Heart left ventricle (tissue), 16 donors: ENCODE measurements at places on chromosomes 6 and 20. TPM values are rescaled to one million over a fixed set of nuclear protein-coding genes. Genes with fewer than 3 reads are reported as not detected.
A peak's percentile ranks its signal among the peaks of the same experiment; 100 is the strongest.

- no peak for DNase-seq
These were observed 73.9 kb upstream of the TGM3 start for GRCh38 chr20:2221921-2222320.

Gene OPN5
- total RNA-seq = 0.89 TPM

DNA sequence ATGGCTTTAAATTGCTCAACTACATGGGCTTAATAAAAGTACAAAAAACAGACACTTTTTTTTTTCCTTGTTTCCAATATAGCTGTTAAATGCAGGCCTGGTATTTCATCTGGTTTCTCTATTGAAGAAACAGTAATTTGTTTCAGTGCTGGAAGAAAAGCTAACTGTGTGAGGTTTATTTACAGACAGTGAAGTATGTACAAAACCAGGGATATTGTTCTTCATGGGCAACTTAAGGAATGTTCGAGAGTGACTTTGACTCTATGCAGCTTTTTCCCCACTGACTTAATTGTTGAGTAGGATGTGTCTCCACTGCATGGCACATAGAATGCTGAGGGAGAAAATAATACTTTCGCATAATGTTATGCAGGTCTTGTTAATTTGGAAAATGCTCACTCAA lies 31.0 kb upstream of the PRL start:
- no peak for DNase-seq

DNA sequence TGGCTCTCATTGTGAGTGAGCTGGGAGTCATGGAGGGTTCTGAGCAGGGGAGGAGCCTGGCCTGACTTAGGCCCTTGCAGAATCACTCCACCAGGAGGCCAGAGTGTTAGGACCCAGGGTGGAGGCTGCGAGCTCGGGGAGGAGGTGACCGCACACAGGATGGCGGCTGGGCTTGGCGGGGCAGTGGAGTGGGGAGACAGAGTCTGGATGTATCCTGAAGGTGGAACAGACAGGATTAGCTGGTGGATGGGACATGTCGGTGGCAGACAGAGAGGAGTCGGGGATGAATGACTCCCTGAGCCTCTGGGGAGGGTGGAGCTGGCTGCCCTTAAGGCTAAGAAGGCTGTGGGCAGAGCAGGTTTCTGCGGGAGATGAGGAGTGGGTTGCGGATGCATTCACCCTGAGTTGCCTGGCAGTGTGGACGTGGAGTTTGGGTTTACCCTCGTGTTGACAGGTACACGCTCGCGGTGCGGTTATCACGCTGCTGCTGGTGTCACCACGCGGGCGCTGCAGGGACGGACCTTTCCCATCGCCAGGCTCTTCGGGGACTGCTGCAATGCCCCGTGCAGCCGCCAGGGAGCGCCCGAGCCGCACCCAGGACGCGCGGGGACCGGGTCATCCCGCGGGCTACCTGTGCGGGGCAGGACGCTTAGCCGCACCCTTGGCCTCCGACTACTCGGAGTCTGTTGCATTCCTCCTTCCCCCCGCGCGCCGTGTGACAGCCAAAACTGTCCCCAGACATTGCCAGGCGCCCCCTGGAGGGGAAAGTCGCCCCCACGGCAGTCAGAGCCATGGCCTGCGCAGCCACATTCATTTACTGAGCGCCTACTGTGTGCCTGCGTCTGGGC lies 43.0 kb upstream of the PTGIS start:
- peak; percentile 72 for DNase-seq

DNA sequence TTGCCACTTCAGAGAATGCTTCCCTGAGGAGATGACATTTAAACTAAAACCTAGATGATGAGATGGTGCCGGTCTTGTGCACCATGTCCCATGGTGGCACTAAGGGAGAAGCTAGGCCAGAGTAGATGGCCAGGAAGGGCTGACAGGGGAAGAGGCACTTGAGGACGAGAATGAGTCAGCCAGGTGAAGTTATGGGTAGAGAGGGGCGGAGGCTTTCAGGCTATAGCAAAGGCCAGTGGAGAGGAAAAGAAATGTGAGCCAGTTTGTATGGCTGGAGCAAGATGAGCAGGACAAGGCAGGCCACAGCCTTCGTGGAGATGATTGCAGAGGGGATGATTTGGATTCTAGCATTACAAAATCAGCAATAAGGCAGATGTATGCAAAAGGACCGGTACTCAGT lies 44.7 kb upstream of the ADGRF4 start:
- no peak for DNase-seq

DNA sequence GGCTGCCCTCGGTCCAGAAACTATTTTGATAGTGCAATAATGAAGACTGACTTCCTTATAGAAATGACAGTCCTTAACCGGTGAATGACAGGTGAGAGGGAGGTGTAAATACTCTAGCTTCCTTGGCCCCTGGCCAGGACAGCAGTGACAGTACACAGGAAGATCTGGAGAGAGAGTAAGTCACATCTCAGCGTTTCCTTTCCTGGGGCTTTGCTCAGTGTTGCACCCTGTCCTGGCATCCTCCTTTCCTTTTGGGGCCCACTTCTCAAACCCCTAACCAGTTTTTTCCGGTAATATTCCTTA lies 336.9 kb downstream of the CD83 start:
- DNase-seq = no peak

DNA sequence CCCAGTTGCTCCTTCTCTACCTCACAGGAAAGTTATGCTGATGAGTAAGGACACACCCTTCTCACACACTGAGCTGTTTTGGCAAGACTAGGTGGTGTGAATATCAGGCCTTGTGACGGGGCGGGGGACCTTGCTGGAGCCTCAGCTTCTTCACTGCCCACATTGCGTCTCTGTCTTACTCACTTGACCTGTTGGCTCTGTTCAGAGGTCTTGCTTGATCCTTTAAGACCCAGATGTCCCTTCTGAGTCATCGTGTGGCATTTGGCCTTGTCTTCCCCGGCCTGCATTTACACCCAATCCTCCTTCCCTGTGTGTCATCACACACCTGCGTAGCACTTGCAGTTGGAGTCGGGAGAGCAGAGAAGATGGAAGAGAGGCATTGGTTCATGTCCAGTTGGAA lies 8.3 kb upstream of the PRND start:
- DNase-seq = no peak

Gene CST7
- 1.5 TPM for total RNA-seq

GRCh38 chr20:52534616-52535015 lies 343.0 kb upstream of the ZFP64 start:
- DNase-seq = no peak

GRCh38 chr6:93454533-93454932 lies 35.2 kb upstream of the EPHA7 start:
- no peak for DNase-seq

DNA sequence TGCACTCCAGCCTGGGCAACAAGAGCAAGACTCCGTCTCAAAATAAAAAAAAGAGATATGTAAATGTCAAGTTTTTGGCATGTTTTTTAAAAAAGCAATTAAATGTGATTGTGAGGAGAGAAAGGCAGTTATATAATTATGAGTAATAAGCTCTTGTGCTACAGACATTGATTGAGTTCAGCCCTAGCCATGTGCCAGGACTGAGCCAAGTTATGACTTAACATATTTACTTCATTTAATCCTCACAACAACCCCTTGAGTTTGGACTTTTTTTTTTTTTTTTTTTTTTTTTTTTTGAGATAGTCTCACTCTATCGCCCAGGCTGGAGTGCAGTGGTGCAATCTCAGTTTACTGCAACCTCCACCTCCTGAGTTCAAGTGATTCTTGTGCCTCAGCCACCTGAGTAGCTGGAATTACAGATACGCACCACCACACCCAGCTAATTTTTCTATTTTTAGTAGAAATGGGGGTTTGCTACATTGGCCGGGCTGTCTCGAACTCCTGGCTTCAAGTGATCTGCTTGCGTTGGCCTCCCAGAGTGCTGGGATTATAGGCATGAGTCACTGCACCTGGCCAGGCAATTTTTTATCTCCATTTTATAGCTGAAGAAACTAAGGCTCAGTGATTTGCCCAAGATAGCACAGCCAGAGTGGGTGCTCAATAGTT lies 15.0 kb upstream of the CSE1L start:
- no peak for DNase-seq

Gene RMND1
- 17.0 TPM for total RNA-seq

DNA sequence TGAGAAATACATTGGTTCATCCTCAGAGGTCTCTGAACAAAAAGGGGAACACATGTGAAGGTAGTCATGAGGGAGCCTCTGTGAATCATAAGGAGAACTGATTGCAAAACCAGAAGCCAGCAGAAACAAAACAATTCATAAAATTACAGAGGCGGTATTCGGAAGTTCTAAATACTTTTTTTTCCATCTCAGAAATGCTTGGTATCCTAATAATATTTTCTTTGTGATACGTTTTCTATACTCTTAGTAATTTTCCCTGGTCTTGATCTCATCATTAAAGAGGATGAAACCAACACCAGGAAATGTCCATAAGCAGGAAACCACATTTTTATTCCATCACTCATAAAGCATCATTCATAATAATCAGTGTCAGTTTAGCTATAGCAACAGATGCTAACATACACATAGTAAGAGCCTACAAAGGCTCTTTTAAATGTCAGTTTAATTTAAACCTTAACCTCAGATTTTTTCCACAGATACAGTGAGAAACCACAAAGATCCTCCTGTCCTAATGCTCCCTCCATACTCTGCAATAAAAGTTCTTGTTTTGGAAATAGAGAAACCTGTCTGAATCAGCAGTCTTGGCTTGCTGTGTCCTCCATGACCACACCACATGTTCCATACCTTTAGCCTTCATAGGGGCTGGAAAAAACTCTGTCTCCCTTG lies 29.2 kb downstream of the SGK1 start:
- no peak for DNase-seq

Gene ID1
- total RNA-seq = 149 TPM

DNA sequence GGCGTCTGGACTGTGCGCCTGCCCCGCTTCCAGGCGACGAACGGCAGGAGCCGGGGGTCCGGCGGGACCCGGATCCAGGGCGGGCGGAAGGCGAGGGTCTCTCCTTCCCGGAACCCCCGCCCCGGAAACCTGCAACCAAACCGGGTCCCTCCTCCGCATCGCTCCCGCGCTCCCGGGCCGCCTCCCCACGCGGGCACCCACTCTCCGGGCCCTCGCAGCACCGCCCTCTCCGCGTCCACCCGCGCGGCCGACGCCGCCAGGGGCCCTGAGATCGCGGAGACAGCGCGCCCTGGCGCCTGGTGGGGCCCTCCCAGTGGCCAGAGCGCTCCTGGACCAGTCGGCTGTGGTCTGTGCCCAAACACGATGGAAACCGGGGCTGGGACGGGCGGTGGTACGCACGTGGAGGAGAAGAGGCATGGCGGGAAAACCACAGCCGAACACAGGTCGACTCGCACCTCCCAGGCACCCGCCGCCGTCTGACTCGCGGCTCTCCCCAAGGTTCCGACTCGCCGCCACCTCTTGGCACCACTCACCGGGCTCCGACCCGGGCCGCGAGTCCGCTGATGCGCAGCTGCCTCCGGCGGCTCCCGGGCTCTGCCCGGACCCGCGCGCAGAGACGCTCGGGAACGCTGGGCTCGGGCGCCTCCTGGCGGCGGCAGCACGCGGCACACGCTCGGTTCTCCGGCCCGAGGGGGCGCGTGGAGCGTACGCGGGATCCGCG lies 7.9 kb downstream of the NKX2-2 start:
- DNase-seq = peak; percentile 46

DNA sequence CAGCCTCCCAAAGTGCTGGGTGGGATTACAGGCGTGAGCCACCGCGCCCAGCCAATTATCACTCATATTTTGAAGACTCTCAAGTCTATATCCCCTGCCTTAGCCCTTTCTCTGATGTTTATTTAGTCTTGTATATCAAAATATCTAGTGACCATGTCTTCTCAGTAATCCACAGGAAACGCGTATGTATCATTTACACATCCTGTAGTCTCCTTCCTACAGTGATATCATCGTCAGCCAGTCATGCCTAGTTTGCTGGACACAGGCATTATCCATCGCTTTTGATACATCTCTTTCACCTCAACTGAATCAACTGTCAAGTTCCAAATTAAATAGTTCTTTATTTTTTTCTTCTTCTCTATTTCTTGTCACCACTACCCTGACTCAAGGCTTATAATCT lies 223.7 kb downstream of the NKAIN2 start:
- DNase-seq = no peak

DNA sequence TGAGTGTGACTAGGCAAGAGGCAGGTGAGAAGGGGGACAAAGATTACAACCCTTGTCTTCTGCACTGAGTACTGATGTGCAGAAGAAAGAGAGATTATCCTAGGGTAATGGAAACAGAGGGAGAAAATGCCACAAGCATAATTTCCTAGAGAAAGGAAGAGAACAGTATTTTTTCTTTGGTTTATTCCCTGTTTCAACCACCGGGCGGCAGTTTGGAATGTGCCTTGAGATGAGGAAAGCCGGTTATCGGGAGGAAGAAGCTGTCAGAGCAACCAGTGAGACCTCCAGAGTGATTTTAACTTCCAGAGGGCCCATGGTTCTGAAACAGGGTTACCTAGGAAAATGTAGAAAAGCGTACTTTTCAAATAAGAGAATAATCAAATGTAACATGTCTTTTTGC lies 121.4 kb downstream of the REV3L start:
- DNase-seq = no peak

Gene SCUBE3
- total RNA-seq = 5.5 TPM

GRCh38 chr6:88089708-88090107 lies 42.1 kb downstream of the SPACA1 start:
- no peak for DNase-seq

DNA sequence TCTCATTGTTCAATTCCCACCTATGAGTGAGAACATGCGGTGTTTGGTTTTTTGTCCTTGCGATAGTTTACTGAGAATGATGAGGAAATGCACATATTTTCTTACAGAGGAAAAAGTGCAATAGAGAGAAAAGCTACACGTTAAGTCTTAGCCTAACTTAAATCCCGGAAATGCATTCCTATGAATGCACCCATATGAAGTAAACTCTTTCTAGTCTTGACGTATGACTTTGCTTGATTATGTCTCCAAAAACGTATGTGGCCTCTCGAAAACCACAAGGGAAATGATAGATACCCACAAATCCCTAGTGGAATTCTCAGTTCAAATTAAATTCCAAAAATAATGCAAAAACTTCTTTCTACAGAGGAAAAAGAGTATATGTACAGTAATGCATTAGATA lies 90.7 kb upstream of the SASH1 start:
- no peak for DNase-seq

- no peak for DNase-seq
These were observed 1.7 kb downstream of the RSPO3 start for GRCh38 chr6:127120023-127120786.

GRCh38 chr6:162653808-162654207 lies 73.8 kb downstream of the PRKN start:
- no peak for DNase-seq

DNA sequence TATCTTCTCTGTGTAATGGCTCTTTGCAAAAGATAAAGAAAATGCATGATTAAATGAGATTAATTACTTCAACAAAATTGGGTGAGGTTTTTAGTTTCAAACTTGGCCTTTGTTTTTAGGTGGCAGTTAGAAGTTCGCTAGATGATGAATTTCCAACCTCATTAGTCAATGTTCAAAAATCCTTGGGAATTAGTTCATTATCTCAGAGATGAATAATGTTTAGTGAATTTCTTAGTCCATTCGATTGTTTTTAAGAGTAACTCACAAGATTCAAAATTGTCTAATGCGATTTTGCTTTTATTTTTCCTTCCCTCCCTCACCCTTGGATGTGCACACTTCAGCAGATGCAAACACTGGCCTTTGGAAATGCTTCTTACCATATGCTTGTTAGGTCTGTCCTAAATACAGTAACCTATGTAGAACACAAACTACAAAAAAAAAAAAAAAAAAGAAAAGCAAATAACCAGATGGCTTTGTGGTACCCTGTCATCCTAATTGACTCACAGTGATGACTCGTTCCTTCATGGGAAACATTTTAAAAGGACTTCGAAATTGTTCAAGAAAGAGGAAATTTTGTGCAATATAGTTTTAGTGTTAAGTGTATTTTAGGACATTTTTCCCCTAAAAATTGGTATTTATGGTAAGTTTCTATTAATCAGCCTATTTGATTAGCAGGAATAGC lies 66.7 kb downstream of the FAM229B start:
- no peak for DNase-seq

Gene FAM83B
- 0.81 TPM for total RNA-seq

Gene TMEM74B
- 0.69 TPM for total RNA-seq
